CD4-positive, alpha-beta T cell treated with Interleukin-21 for 1 hour (primary cell): ENCODE measurements at places on chromosomes 12 and 14.

DNA sequence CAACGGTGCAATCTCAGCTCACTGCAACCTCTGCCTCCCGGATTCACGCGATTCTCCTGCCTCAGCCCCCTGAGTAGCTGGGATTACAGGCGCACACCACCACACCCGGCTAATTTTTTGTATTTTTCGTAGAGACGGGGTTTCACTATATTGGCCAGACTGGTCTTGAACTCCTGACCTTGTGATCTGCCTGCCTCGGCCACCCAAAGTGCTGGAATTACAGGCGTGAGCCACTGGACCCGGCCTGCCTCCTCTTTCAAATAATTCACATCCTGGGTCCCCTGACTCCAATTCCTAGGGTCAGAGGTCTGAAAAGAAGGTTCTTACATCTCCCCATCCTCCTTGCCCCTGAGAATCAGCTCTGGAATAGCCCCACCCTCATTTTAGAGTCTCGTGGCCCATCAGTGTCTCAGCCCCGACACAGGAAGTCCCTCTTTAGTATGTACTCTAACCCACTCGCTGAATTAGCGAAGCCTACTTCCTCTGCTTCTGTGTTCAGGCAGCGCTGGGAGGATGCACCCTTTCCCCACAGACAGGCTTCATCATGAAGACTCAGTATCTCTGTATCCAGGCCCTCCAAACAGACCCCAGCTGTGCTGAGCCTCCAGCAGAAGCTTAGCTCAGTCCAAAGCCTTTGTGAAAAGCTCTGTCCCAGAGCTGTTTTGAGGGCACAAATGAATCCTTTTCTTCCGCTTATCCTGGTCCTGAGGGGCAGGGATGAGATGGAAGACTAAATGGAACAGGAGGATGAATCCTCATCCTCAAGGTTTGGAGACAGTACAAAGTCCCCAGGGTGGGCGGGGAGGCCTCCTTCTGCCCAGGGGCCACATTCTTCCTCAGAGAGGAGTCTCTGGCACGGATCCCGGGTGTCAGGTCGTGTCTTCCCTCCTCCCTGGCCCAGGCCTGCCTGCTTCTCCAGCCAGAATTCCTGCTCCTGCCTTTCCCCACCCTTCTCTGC is 3.5 kb downstream of the LPAR5 start:
- DNase-seq, result peak; percentile 69

- DNase-seq, result no peak
Observed at GRCh38 chr14:99452968-99453367, 27.7 kb downstream of the SETD3 start.

GRCh38 chr14:45715946-45716345 is 462.9 kb upstream of the MIS18BP1 start:
- DNase-seq, result no peak

- no peak for DNase-seq
Observed at GRCh38 chr12:3795066-3795465, 42.2 kb upstream of the CRACR2A start.

DNA sequence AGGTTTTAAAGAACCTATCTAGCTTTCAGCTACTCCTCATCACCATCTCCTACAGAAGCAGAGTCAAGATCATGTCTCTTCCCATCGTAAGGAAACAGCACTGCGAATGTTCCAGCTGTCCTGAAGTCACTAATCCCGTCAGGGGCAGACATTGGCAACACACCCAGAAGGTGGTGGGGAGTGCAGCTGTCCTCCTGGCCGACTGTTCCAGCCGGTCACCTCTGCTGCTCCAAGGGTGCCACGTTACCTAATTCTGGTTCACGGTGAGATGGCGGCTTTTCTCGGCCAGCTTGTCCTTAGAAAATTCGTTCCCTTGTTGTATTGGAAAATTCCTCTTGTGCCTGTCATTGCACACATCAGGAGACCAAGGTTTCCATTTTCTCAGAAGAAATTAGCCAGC is 196.2 kb downstream of the ZFP36L1 start:
- DNase-seq, result no peak

- no peak for DNase-seq
Observed at GRCh38 chr12:19988001-19988400, 380.3 kb upstream of the PDE3A start.

GRCh38 chr14:51020024-51020710 is 74.7 kb downstream of the TRIM9 start:
- DNase-seq, result no peak

GRCh38 chr14:44663136-44663535 is 156.1 kb upstream of the FSCB start:
- no peak for DNase-seq

GRCh38 chr14:106620368-106620767 is 1094.0 kb downstream of the TMEM121 start:
- no peak for DNase-seq

- no peak for DNase-seq
Observed at GRCh38 chr14:100155049-100155621, 4.3 kb downstream of the DEGS2 start.

- no peak for DNase-seq
Observed at GRCh38 chr12:74780182-74780849, 242.7 kb downstream of the ATXN7L3B start.

- DNase-seq, result peak; percentile 55
Observed at GRCh38 chr14:66508846-66509621, 1.1 kb downstream of the GPHN start.

GRCh38 chr12:104285740-104286515 is 17.6 kb upstream of the EID3 start:
- no peak for DNase-seq

DNA sequence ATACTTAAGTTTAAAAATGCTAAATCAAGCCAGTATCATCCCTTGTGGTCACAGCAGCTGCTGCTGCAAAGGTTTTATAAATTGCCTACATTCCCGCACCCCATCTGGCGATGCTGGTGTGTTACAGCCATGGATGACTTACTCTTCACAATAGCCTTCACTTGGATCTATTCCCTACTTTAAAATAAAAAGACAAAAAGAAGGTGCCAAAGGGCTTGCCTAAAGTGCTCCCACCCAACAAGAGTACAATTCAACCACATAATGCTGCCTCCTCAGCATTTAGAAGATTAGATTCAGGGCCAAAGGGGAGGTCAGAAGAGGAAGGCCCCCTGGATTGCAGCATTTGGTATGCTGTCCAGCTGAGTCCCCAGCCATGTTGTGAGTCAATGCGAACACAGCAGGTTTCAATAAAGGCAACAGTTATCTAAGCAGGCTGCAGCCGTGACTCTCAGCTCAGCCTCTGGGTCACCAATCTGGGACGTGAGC is 176.1 kb downstream of the DAD1 start:
- DNase-seq, result no peak

GRCh38 chr14:35897616-35898111 is 71.5 kb downstream of the BRMS1L start:
- DNase-seq, result no peak

DNA sequence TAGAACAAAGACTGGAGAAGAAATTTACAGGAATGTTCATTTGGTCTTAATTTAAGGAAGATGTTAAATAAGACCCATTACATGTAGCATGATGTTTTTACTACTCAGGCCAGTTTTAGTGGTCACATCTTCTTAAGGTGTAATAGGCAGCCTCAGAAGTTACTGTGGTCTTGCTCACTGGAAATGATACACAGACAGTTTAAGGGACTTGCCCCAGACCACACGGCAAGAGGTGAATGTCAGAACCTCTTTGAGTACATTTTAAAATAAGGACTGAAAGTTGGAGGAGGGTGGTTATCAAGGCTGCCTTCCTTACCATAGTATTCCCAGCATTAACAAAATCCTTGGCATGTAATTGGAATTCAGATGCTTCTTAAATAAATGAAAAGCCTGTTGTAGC is 37.9 kb downstream of the LRRK2 start:
- no peak for DNase-seq

GRCh38 chr14:29895591-29896083 is 32.0 kb downstream of the PRKD1 start:
- no peak for DNase-seq

DNA sequence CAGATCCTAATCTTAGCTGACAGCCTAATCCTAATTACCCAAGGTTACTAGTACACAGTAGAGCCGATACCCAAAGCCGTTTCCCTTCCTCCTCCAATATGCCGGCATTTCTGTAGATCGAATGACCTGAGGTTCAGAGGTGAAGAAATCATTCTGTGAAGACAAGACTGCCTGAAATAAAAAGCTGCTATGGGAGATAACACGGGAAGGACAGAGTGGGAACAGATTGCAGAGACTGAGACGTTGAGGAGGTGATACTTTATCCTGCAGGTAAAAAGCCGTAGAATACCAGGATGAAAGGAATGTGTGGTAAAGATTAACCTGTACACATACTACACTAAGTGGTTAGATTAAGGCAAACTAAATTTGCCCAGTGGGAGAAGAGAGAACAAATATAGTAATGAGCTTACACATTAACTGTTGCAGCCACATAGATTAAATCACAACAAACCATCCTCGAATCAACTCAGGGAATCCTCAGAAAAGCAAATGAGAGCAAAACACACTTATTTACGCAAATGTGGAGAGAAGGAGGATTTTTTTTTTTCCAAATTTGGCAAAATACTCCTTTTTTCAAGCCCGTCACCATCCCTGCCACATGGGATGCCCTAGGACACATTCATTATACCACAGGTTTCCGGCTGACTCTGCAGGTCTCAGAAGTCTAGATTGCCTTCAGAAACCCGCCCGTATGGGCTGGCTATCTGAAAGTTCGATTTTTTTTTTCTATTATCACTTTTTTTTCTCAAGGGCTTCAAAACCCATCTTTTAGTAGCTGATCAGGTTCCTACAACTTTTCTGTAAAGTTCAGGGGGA is 188.0 kb downstream of the TTC8 start:
- DNase-seq, result no peak

- DNase-seq, result no peak
Observed at GRCh38 chr14:23470947-23471346, 1.4 kb downstream of the NGDN start.

DNA sequence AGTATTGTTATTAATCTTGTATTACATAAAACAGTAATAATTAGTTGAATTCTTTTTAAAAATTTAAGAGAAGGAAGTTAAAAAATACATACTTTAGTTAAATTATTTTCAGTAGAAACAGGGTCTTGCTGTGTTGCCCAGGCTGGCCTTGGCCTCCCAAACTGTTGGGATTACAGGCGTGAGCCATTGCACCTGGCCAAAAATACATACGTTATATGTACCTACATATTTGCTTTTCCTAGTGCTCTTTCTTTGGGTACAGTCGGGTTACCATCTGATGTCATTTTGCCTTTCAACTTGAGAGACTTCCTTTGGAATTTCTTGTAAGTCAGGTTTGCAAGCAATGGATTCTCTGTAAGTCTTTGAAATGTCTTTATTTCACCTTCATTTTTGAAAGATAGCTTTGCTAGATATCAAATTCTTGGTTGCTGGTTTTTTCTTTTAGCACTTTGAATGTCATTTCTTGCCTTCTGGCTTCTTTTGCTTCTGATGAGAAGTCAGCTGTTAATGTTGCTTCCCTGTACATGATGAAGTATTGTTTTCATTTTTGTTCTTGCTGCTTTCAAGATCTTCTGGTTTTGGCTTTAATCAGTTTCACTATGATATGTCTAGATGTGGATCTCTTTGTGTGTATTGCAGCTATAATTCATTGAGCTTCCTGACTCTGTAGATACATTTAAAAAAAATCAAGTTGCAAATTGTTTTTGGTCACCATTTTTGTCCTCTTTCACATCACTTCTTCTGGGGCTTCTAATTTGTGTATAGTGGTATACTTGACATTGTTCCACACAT is 84.4 kb downstream of the SPATS2 start:
- DNase-seq, result no peak

DNA sequence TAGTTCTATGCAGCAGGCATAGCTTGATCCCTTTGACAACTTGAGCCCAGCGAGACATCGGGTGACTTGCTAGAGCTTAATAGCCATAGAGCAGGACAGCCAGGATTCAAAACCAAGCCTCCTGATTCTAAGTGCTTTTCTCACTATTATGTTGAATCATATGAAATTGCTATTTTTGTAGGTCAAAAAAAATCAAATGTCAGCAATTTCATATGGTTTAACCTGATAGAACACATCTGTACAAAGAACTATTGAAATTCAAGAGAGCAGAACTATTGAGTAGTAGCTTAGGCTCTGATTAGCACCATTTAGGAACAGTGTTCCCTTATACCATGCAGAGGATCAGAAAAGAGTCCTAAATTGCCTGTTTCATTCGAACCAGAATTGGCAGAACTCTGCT is 132.0 kb downstream of the EMP1 start:
- DNase-seq, result no peak

DNA sequence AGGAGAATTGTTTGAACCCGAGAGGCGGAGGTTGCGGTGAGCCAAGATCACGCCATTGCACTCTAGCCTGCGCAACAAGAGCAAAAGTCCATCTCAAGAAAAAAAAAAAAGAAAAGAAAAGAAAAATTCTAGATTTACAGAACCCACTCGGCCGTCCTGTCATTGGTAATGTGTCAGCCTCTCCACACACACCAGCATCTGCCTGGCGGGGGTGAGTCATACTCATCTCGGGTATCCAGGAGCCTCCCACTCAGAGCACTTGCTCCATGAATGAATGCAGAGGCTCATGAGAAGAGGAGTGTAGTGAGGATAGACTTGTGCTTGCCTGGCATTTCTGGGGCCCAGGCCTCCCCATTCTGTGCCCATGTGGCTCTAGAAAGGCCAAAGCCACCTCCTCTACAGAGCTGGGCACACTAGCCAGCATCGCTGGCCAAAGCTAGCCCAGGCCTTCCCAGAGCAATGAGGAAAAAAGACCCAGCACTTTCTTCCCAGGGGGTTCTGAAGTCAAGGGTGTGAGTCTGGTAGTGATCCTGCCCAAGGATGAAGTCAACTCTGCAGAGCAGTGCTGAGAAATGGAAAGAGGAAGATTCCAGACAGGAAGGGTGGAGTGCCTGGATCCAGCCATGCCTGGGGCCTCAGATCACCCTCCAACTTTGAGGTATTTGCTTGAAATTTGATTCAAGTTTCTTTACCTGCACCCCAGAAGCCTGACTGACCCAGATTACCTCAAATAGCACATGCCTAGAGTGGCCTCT is 31.2 kb upstream of the KLC1 start:
- DNase-seq, result no peak

DNA sequence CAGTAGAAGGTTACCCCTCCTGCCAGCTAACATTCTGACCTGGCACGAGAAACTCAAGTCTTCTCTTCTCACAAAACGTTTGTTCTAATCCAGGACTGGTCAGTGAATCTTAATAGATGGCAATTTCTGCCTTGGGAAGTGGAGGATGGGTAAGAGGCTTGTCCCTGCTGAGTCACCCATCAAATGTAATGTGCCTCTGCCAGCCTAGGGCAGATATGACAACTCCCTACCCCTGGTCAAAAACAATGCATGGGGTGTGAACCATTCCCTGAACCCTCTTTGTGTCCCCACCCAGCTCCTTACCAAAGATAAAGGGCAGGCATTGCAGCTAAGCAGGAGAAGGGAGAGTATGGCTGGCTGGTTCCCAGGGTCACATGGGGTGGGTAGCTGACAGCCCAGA is 1052.9 kb downstream of the GALC start:
- DNase-seq, result no peak

- no peak for DNase-seq
Observed at GRCh38 chr14:64463873-64464272, 1.4 kb upstream of the AKAP5 start.

GRCh38 chr12:59736359-59736758 is 140.5 kb downstream of the SLC16A7 start:
- no peak for DNase-seq

GRCh38 chr12:32265456-32265855 is 133.9 kb upstream of the FGD4 start:
- DNase-seq, result no peak

GRCh38 chr12:67662910-67663538 is 14.5 kb downstream of the DYRK2 start:
- DNase-seq, result peak; percentile 6
